Uterus (tissue), 4 donors: ENCODE measurements at places on chromosomes 5 and 9. TPM values are rescaled to one million over a fixed set of nuclear protein-coding genes. Genes with fewer than 3 reads are reported as not detected.

Gene IL9
- not detected for total RNA-seq

Gene PTGDS
- 61.7 TPM for total RNA-seq

GRCh38 chr5:2741956-2742355 lies 9.5 kb downstream of the IRX2 start:
- DNase-seq: no peak
- no peak overlapping the region for H3K4me3 ChIP-seq
- no peak overlapping the region for H3K27ac ChIP-seq
- H3K4me1 ChIP-seq: no peaks in the 10 kb centered on the region
- H3K36me3 ChIP-seq: no peaks in the 10 kb centered on the region
- peaks cover 4% of the 10 kb centered on the region for H3K27me3 ChIP-seq

GRCh38 chr9:80866121-80866520 lies 823.2 kb downstream of the TLE1 start:
- no peak for DNase-seq
- no peak overlapping the region for H3K27ac ChIP-seq
- H3K27me3 ChIP-seq: no peaks in the 10 kb centered on the region
- H3K4me3 ChIP-seq: no peak overlapping the region
- H3K4me1 ChIP-seq: no peaks in the 10 kb centered on the region

- no peak overlapping the region for H3K27ac ChIP-seq
- no peak for DNase-seq
Measured at GRCh38 chr5:2675548-2675947, 75.9 kb downstream of the IRX2 start.

DNA sequence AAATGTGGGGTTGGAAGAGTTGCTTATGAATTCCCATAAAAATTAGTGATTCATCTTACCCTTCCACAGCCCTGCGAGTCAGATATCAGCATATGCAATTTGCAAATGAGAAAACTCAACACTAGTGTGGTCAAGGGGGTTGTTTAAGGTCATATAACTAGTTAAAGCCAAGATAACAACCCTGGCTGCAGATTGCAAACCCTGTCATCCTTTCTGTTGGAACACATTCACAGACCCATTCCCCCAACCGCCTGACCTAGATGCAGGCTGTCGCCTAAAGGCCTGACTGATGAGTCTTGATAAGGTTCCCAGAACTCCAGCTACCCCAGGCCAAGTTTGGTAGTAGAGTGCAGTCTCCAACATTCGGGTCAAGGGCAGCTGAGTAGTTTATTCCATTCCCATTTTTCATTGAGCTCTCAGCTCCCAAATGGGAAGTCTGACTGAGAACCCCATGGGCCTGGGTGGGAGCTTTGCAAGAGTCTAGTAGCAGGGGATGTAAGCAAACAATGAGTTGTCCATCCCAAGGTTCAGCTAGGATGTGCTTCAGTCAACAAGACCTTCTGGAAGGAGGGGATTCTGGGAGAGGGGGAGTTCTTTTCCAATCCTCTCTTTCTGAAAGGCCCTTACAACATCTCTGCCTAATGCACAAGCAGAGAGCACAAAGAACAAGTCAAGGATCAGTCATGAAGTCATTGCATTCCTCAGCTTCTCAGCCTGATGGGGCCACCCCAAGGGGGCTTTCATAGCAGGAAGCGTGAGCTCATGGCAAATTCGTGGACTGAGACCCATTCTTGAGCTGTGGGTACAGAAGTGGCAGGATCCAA lies 40.3 kb downstream of the ADAM19 start:
- no peaks in the 10 kb centered on the region for H3K27me3 ChIP-seq
- H3K27ac ChIP-seq: peak overlapping the region; percentile 57
- H3K4me1 ChIP-seq: no peaks in the 10 kb centered on the region
- no peak overlapping the region for H3K4me3 ChIP-seq
